ENCODE measurements at places on chromosomes 1 and 21. TPM values are rescaled to one million over a fixed set of nuclear protein-coding genes. Genes with fewer than 3 reads are reported as not detected.

DNA sequence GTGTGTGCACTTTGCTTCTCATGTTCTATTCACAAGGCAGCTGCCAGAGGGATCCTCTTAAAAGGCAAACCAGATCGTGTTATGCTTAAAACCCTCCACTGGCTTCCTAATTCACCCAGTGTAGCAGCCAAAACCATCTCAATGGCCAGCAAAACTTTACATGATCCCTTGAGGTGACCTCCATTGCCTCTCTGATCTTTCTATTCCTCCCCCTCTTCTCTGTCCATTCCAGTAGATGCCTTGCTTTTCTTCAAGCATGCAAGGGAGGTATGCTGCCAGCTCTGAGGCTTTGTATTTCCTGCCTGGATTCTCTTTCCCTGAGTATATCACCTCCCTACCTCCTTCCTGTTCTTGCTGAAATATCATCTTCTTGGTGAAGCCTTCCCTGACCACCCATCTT, 93.2 kb upstream of the KCNK2 start:
- no peaks in the 10 kb centered on the region for H3K4me1 ChIP-seq
- H3K27me3 ChIP-seq, result no peaks in the 10 kb centered on the region
- H3K36me3 ChIP-seq, result no peaks in the 10 kb centered on the region
- no peak for DNase-seq
- H3K4me3 ChIP-seq, result no peak overlapping the region
- no peak overlapping the region for H3K27ac ChIP-seq

- H3K27me3 ChIP-seq, result peaks cover 6% of the 10 kb centered on the region
- H3K27ac ChIP-seq, result no peak overlapping the region
- DNase-seq, result no peak
- no peaks in the 10 kb centered on the region for H3K4me1 ChIP-seq
- H3K36me3 ChIP-seq, result no peaks in the 10 kb centered on the region
These were observed 18.1 kb downstream of the CFAP74 start for GRCh38 chr1:1985375-1986050.

DNA sequence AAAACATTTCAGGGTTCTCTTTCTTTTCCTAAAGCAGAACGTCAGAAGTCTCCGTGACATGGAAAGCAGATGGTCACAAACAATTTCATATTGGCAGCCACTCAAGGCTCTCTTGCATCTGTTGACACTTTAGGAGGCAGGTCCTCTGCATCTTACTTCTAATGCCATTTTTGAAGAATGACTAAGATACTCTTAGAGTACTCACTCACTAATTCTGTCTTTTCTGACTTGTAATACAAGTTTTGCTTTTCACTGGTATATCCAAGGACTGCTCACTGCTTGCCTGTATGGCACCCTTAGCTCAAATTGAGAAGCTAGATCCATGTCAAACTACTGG, 68.3 kb downstream of the PRRX1 start:
- H3K4me3 ChIP-seq, result no peak overlapping the region
- no peaks in the 10 kb centered on the region for H3K36me3 ChIP-seq
- peaks cover 11% of the 10 kb centered on the region for H3K27me3 ChIP-seq
- DNase-seq, result no peak

DNA sequence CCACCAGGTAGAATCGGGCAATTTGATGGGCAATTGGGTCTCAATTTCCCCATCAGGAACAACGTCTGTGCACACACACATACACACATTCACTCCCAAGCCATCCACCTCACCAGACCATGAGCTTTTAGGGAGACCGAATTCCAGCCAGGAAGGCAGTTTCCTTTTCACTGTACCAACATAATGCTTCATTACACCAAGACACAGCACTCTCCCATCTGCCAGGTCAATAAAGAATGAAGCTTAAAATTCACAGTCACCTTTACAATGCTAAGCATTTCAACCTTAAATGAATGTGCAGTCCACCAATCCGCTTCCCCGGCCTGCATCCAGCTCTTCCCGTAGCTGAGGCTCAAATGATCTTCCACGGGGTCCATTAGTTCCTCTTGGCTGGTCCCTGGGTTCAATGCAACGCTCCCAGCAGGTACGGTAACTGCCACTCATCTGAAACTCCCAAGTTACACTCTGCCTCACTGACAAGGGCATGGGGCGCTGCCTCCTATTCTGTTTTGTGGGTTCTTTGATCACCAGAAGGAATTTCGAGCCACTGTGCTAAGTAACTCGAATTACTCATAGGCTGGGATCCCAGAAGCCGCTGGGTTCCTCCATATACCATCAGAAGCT, 105.0 kb downstream of the SIM2 start:
- H3K4me3 ChIP-seq, result no peak overlapping the region
- no peak for DNase-seq
- no peaks in the 10 kb centered on the region for H3K4me1 ChIP-seq
- H3K27ac ChIP-seq, result no peak overlapping the region

DNA sequence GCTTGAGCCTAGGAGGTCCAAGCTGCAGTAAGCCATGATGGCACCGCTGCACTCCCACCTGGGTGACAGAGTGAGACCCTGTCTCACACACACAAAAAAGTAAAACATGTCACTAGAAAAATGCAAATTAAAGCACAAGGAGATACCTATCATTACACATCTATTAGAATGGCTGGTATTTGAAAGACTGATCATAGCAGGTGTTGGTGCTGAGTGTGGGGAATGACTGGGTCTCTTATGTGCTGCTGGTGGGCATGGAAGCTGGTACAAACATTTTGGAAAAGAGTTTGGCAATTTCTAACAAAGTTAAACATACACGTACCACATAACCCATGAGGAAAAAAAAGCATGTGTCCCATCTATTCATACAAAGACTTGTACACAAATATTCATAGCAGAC, 142.1 kb upstream of the ZBTB40 start:
- no peak for DNase-seq
- H3K36me3 ChIP-seq, result no peaks in the 10 kb centered on the region
- H3K27ac ChIP-seq, result no peak overlapping the region
- H3K4me3 ChIP-seq, result no peak overlapping the region
- H3K27me3 ChIP-seq, result peaks cover 36% of the 10 kb centered on the region

DNA sequence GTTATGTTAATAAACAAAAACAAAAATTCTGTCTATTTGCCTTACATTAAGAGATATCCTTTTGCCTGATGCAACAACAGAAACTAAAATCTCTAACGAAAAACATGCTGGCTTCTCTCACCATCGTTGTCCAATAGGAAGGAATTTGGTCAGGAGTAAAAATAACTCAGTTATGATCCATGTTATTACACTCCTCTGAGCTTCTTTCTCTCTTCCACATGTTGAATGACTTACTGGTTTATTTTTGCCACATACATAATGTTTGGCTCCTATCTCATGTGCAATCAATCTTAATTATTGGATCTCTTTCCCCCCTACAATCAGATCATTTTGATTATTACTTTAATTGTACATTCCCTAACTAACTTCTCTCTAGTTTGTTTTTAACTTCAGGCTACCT, 688.4 kb downstream of the USP25 start:
- H3K4me1 ChIP-seq, result no peaks in the 10 kb centered on the region
- no peaks in the 10 kb centered on the region for H3K27me3 ChIP-seq
- H3K4me3 ChIP-seq, result no peak overlapping the region
- no peak overlapping the region for H3K27ac ChIP-seq
- H3K36me3 ChIP-seq, result no peaks in the 10 kb centered on the region
- DNase-seq, result no peak

The HPDL gene
- total RNA-seq, result 8.4 TPM

The CTSE gene
- total RNA-seq, result not detected

The SPSB1 gene
- 1.6 TPM for total RNA-seq

Measured in activated naive CD8-positive, alpha-beta T cell treated with anti-CD3 and anti-CD28 coated beads, Interleukin-2, amount 10 ng/mL, durations not matched to agents 7 days and 5 days (primary cell).